ENCODE measurements at places on chromosomes 6 and 20. TPM values are rescaled to one million over a fixed set of nuclear protein-coding genes. Genes with fewer than 3 reads are reported as not detected.

The SMOC2 gene
- 22.1 TPM for total RNA-seq

The C4B gene
- total RNA-seq = 23.1 TPM

The RRAGD gene
- 6.4 TPM for total RNA-seq

The C2 gene
- 2.9 TPM for total RNA-seq

Measured in vagina (tissue), 2 donors.